ENCODE measurements at places on chromosomes 5 and 9.

DNA sequence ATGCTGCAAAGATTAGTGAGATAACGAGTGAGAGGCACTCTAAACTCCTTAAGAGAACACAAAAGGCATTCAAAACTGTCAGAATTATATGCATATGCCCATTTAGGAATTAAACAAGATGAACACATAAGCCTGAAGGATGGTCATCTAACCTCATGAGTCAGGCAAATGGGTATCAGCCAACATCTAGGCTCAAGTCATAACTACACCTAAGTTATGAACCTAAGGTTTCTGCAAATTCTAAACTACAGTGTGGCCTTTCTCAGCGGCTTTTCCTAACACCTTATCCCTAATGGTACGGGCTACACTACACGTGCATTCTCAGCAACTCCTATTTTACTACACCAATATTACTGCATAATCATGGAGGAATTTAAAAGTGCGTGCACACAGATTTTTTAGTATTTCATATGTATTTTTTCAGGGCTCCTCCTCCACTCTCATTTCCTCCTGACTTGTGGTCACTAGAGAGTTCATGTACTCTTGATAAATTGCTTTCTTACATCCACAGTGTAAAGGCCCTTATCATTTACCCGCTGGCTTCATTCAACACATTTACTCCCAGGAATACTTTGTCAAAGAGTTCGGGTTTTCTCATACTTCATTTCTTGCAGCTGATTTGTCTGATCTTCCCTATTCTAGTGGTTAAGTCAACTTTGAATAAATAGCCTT is 316.5 kb downstream of the BNC2 start:
- no peak for DNase-seq

DNA sequence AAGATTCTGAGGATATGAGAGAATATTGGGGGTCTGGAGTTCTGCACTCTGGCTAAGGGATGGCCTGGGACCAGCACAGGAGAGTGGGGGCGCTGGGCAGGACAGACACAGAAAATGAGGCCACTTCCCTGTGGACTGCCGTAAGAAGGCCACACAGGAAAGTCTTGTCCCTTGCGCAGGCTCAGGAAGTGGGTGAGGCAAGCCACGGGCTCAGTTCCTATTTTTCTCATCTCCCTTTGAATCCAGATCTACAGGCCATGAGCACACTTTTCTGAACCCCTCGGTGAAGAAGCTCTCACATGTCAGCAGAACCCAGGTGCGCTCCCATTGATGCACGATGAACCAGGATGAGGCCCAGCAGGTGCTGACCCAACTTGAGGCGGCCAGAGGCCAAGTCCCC is 207.4 kb downstream of the AGTPBP1 start:
- DNase-seq, result no peak

DNA sequence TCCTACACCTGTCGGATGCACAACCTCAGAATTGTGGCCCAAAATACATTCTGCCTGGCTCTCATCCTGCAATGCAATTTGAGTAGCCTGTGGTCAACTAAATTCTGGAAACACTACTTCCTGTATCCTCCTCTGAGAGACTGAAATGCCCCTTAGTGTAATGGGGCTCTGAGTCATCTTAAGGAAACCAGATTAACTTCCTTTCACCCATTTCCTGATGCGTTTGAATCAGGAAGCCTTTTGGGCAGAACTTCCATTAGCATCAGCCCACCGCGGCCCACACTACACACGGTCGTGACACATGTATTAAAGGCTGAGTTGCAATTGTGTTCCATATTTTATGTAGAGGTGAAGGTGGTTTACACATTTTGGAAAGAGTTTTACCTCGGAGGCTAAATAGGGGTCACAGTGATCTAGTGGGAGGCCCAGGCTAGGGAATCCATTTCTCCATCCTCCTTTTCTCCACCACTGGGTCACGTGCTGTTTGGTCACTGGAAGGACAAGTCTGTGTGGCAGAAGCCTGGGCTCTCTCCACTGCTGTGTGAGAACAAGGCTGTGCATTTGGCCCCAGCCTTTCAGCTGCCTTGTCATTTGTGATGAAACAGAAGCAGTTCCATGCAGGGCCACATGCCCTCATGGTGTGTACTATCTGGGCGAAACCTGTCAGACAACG is 55.9 kb downstream of the DAP start:
- no peak for DNase-seq

DNA sequence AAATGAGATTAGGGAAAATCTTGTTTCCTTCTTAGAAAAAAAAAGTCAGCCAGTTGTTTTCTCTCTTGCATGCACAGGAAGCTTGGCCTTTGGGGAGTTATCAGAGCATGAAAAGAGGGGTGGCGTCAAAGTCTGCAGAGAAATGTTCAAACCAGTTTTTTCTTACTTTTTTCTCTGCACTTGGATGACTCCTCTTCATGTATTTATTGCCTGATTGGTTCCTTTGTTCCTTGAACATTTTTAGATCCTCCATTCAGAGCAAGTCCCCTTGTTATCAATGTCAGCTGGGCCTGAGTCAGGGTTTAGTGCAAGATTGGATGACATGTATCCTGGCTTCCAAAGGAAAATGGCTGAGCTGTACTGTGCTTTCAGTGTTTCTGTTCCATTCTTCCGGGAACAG is 392.6 kb upstream of the BRINP1 start:
- no peak for DNase-seq

- DNase-seq, result no peak
These were observed 13.4 kb upstream of the OR13C8 start for GRCh38 chr9:104555521-104555920.

- DNase-seq, result no peak
These were observed 26.3 kb downstream of the MAML1 start for GRCh38 chr5:179758955-179759354.

GRCh38 chr5:163248871-163249270 is 188.5 kb upstream of the CCNG1 start:
- no peak for DNase-seq

All from GM23338 (cell line).